ENCODE measurements at places on chromosomes 2 and 18.

DNA sequence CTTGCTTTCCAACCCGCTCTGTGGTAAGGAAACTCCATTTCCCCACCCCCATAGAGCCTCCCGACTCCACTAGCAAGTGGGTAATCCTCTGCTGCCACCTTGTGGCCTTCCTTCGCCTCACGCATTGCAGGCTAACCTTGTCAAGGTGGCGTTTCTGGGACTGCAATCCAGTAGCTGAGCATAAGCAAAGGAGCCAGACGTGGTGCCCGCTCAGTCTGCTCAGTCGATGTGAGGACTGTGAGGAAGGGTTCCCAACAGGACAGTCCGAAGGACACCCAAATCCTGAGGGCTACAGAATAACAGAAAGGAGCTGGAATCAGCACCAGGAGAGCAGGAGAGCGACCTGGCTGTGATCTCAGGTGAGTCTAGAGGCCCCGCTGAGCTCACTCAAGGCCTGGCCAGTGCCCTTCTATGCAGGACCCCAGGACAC, 144.2 kb downstream of the SUCLG1 start:
- peak; percentile 17 for DNase-seq

- DNase-seq: no peak
Measured at GRCh38 chr18:80208620-80209019, 38.7 kb downstream of the PARD6G start.

- DNase-seq: no peak
Measured at GRCh38 chr2:221216636-221217035, 355.5 kb downstream of the EPHA4 start.

DNA sequence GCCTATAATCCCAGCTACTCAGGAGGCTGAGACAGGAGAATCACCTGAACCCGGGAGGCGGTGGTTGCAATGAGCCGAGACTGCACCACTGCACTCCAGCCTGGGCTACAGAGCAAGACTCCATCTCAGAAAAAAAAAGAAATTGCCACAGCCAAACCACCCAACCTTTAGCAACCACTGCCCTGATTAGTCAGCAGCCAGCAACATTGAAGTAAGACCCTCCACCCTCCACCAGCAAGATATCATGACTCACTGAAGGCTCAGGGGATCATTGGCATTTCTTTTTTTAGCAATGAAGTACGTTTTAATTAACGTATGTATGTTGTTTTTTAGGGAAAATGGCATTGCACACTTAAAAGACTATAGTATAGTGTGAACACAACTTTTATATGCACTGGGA, 349.1 kb upstream of the ACVR2A start:
- no peak for DNase-seq

Data from stimulated activated CD8-positive, alpha-beta memory T cell treated with anti-CD3 and anti-CD28 coated beads, Interleukin-7, amount 100 ng/mL, for 1 hour (primary cell).